ENCODE measurements at places on chromosomes 1 and 21. TPM values are rescaled to one million over a fixed set of nuclear protein-coding genes. Genes with fewer than 3 reads are reported as not detected.

RNPC3 gene
- 5.2 TPM for total RNA-seq

PAPPA2 gene
- total RNA-seq = 9.4 TPM

PGLYRP3 gene
- not detected for total RNA-seq

SERPINC1 gene
- total RNA-seq = 0.12 TPM

MEX3A gene
- 0.89 TPM for total RNA-seq

SLAMF1 gene
- total RNA-seq = not detected

LEFTY2 gene
- not detected for total RNA-seq

KCNC4 gene
- total RNA-seq = 10.9 TPM

HSD3B2 gene
- not detected for total RNA-seq

S100A10 gene
- 60.1 TPM for total RNA-seq

GPA33 gene
- total RNA-seq = not detected

JAM2 gene
- 1.00 TPM for total RNA-seq

CHODL gene
- 0.11 TPM for total RNA-seq

TRIM63 gene
- 0.11 TPM for total RNA-seq

AIM2 gene
- total RNA-seq = 0.11 TPM

AADACL3 gene
- not detected for total RNA-seq

KIRREL1 gene
- 73.8 TPM for total RNA-seq

SLC6A17 gene
- total RNA-seq = 2.4 TPM

SEMA4A gene
- 1.2 TPM for total RNA-seq

RBP7 gene
- not detected for total RNA-seq

CFAP410 gene
- 13.1 TPM for total RNA-seq

FAM167B gene
- 0.50 TPM for total RNA-seq

NCMAP gene
- not detected for total RNA-seq

NEGR1 gene
- total RNA-seq = 22.5 TPM

PTPRU gene
- 19.1 TPM for total RNA-seq

MANEAL gene
- total RNA-seq = 0.50 TPM

OR2L3 gene
- total RNA-seq = 0.12 TPM

EGLN1 gene
- total RNA-seq = 47.7 TPM

PTPN22 gene
- 0.75 TPM for total RNA-seq

A3GALT2 gene
- total RNA-seq = not detected

OR2T29 gene
- total RNA-seq = not detected

TMPRSS15 gene
- total RNA-seq = not detected

SPSB1 gene
- total RNA-seq = 23.1 TPM

KCND3 gene
- total RNA-seq = 0.25 TPM

RNU1-3 gene
- total RNA-seq = under 0.01 TPM

SPRR2F gene
- total RNA-seq = not detected

ARHGEF16 gene
- total RNA-seq = not detected

GNAT2 gene
- 0.33 TPM for total RNA-seq

CA6 gene
- not detected for total RNA-seq

ATP1A4 gene
- not detected for total RNA-seq

FCRL3 gene
- total RNA-seq = not detected

S100A7A gene
- total RNA-seq = not detected

SPRR2A gene
- total RNA-seq = not detected

DPM3 gene
- 42.9 TPM for total RNA-seq

AUNIP gene
- total RNA-seq = 5.6 TPM

SLFNL1 gene
- total RNA-seq = 0.87 TPM
